ENCODE measurements at places on chromosomes 7 and 10. TPM values are rescaled to one million over a fixed set of nuclear protein-coding genes. Genes with fewer than 3 reads are reported as not detected.
A peak's percentile ranks its signal among the peaks of the same experiment; 100 is the strongest.

DNA sequence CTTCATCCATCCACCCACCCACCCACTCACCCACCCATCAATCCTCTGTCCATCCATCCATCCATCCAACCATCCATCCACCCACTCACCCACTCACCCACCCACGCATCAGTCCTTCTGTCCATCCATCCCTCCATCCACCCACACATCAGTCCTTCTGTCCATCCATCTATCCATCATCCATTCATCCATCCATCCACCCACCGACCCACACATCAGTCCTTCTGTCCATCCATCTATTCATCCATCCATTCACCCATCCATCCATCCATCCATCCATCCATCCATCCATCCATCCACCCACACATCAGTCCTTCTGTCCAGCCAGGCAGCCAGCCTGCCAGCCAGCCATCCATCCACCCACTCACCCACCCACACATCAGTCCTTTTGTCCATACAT lies 15.8 kb upstream of the GRIFIN start:
- no peak for DNase-seq

GRCh38 chr10:11895598-11895997 lies 72.4 kb downstream of the PROSER2 start:
- no peak for DNase-seq

CALCR gene
- polyA plus RNA-seq = not detected

DNA sequence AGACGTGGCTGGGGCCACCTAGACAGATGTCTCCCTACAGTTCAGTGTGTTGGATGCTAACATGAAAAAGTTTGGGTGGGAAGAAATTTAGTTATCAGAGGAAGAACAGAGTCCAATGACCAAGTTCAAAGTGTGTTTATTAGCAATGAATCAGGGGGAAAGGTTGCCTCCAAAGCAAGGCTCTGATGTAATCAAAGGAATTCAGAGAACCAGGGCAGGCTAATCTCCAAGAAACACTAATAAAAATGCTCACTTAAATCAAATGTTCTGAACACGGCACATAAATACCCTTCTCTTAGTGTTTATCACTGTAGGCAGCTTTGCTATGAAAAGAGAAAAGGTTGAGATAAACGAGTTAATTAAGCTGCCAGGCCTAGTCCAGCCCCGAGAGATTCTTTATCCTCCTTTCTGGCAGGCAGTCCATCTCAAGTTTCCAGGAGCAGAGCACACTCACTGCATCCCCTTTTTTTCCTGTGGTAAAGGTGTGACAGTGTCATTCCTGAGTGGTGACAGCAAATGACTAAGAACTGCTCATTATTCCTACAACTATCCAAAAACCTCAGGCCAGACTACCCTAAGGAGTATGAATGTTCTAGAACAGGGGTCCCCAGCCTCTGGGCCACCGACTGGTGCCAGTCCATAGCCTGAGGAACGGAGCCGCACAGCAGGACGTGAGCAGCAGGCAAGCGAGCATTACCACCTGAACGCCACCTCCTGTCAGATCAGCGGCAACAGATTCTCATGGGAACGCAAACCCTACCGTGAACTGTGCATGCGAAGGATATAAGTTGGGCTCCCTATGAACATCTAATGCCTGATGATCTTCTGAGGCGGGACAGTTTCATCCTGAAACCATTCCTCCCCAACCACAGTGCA lies 66.9 kb upstream of the FHIP2A start:
- DNase-seq = no peak

DNA sequence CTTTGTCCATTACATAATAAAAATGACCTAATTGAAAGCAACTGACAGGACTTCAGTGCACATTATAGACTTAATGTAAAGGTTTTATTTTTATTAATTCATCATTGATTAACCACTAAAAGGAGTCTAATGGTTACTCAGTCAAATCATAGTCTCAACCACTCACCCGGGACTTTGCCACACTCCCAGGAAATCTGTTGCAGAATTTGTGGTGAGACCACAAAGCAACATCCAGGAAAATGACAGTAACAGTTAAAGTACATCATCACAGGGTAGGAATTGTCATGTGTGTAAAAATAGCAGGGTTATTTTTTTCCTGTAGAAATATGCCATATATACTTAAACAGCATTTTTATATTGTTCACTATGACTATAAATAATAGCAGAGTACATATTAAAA lies 6.3 kb upstream of the HGF start:
- DNase-seq = no peak

STOX1 gene
- polyA plus RNA-seq = 0.14 TPM

RBM17 gene
- polyA plus RNA-seq = 35.0 TPM

- DNase-seq = no peak
These were observed 8.0 kb downstream of the SMARCD3 start for GRCh38 chr7:151240536-151240935.

DGKB gene
- not detected for polyA plus RNA-seq

SEMA3C gene
- polyA plus RNA-seq = 142 TPM

DNA sequence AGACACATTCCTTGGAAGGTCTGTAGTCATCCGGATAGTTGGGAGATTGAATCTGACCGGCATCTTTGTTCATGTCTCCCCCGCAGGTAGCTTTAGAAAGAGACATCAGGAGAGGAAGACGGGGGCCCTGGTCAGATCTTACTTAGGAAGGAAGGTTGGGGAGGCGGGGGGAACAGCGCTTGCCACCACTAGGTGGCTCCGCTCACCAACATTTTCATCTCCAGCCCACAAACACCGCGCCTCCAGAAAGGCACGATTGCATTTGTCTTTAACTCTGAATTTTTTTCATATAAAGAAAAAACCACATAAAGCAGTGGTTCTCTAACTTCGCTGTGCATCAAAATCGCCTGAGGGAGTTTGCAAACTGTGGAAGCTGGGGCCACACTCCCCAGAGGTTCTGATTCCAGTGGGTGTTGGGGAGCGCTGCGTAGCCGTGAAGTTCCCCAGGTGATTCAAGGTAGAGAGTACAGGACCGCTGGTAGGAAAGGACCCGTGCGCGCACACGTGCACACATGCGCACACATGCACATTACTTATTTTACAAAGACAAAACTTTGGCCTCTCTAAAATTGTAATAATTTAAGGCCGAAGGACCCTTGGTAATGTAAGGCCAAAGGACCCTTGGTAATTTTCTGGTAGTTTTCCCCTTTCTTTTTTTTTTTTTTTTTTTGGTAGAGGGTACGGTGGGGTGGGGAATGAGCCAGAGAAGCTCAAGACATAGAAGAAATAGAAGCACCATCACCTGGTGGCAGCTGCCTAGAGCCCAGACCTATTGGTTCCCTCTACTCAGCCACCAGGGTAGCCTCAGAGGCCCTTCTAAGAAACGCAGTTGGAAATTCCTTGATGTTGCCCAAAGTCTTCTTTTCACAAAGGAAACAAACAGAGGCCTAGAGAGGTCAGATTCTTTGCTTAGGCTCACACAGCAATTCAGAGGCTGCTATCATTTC lies 37.4 kb upstream of the OPALIN start:
- DNase-seq = no peak

DNA sequence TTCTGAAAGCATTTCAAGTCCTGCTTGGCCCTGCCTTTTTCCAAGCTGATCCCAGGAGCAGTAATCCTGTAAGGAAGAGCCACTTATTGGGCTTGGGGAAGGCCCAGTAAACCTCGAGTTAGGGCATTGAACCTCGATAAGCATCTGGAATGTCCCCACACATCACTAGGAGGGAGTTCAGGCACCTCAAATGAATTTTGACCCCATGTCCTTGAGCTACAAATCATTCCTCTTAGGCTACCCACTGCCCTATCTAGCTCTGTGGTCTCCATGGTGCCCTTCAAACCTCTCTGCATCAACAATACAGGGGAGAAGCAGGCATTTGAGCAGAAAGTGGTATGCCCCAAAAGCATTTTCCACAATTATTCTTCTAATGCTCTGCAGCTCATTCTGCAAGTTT lies 33.7 kb downstream of the ZNF503 start:
- DNase-seq = no peak

DNA sequence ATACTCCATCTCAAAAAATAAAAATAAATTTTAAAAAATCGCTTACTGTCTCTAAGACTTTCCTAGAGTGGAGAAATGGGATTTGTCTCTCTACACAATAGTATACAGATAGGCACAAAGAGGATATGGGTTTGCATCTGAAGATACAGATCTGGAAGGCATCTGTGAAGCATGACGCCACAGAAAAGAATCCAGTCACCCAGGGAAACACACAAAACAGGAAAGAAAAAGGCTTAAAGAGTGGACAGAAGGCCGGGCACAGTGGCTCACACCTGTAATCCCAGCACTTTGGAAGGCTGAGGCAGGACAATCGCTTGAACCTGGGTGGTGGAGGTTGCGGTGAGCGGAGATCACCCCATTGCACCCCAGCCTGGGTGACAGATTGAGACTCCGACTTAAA lies 61.3 kb downstream of the SKIDA1 start:
- no peak for DNase-seq

- no peak for DNase-seq
These were observed 241.8 kb downstream of the CREB5 start for GRCh38 chr7:28654110-28654509.

DNA sequence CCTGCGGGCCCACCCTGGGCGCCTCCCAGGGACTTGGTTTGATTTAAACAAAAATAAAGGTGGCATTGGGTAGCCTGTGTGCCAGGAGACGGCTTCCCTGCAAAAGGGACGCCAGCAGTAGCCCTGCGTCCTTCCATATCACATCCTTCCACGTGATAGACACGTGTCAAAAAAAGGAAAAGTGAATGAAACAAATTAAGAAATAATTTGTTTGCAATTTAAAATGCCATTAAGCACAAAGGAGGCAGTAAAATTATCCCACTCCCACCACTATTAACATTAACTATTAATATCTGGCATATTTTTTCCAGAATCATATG lies 7.6 kb downstream of the TACR2 start:
- no peak for DNase-seq

OR2A1 gene
- not detected for polyA plus RNA-seq

DNA sequence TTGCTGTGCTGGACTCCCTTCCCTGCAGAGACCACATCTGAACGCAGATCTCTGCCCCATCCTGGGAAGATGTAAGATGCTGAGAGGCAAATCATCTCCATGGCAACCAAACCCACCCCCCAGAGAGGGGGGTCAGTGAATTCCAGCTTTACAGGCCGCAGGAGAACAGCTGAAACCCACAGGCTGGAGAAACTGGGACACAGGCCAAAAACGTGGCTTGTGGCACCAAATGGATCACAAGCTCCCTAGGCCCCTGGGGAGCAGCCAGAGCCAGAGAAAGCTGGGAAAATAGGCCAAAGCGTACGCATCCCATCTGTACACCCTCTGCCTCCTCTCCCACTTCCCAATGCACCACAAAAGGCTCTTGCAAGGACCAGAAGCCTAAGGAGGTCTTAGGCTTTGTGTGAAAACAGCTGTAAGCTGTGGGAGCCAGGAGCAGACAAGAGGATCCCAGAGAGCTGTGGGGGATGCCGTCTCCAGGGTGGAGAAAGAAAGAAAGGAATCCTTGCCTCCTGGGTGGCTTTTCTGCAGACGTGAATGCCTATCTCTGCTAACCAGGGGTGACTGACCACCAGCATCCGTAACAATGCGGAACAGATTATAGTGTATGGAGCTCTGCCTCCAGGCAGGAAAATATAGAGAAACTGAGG lies 59.5 kb downstream of the TMEM130 start:
- no peak for DNase-seq

FGFBP3 gene
- 0.06 TPM for polyA plus RNA-seq

- no peak for DNase-seq
These were observed at the start of gene NRP1 for GRCh38 chr10:33334153-33334804. Gene NRP1 (minus strand): TSS chr10:33334667. CDS start chr10:33334382, 285 bp downstream.

DNA sequence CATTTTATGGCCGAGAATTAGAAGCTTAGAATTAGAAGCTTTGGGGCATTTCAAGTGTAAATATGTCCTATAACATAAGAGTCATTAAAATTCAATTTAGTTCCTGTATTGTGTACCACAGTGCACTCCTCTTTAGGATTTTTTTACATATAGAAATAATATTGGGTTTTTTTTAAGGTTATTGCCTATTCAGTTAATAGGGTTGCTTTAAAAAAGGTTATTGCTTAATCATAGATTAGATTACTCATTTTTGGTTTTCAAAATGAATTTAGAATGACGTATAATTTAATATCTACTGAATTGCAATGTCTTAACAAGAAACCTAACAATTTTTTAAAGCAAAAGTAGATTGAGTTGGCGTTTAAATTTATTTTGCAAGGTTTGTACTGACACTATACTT lies 34.1 kb downstream of the NOC3L start:
- no peak for DNase-seq

GRCh38 chr10:44985175-44985681 lies 6.6 kb upstream of the DEPP1 start:
- DNase-seq = no peak

GBX1 gene
- not detected for polyA plus RNA-seq

GRCh38 chr7:70736715-70737460 lies 395.1 kb upstream of the GALNT17 start:
- DNase-seq = no peak

KIAA1549 gene
- polyA plus RNA-seq = 1.1 TPM

SUN3 gene
- not detected for polyA plus RNA-seq

DNA sequence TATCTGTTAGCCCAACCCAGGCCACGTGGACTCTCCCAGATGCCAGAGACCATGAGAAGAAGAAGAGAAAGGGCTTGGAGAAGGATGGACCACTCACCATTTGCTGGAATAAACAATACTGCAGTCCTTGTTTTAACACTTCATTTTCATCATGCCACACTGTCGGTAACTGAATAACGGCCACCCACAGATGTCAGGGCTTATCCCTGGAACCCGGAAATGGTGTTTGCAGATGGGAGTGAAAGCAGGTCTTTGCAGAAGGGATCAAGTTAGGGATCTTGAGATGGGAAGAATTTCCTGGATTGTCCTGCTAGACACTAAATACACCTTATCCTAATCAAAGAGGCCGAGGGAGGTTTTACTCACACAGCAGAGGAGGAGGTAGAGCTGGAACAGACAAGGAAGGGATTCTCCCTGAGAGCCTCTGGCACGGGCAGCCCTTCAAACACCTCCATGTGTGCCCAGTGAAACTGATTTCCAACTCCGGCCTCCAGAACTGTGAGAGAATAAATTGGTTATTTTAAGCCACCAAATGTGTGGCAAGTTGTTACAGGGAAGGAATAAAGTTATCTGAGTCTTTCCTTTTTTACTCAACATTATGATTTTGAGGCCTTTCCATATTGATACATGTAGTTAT lies 56.3 kb upstream of the SFMBT2 start:
- DNase-seq = no peak

- DNase-seq = no peak
These were observed 568.5 kb downstream of the CALN1 start for GRCh38 chr7:71843676-71844075.

GRCh38 chr10:986137-986825 lies 2.0 kb upstream of the GTPBP4 start:
- peak; percentile 70 for DNase-seq

DNA sequence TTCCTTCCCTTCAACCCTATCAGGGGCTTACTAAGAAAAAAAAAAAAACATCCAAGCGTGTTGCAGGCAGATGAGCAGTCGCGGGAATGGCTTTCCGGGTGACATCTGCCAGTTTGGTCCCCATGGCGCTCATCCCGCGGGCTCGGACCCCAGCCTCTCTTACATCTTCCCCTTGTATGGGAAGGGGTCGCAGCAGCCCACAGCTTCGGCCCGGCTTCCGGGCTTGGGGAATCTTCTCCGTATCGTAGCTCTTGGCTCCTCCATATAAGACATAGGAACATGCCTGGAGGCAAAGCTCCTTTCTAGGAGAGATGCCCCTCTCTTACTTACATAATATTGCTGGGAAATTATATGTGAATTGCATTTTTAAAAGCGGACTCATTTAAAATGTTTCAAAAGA lies 99.5 kb downstream of the CUX1 start:
- no peak for DNase-seq

GRCh38 chr10:132470410-132471124 lies 67.0 kb upstream of the INPP5A start:
- no peak for DNase-seq

ADRA2A gene
- not detected for polyA plus RNA-seq

AMPH gene
- not detected for polyA plus RNA-seq

All from keratinocyte (primary cell).